Posterior vena cava (tissue), 2 donors: ENCODE measurements at places on chromosomes 7 and 10.
A peak's percentile ranks its signal among the peaks of the same experiment; 100 is the strongest.

GRCh38 chr10:85413570-85413969 lies 953.0 kb downstream of the GRID1 start:
- no peak for DNase-seq

DNA sequence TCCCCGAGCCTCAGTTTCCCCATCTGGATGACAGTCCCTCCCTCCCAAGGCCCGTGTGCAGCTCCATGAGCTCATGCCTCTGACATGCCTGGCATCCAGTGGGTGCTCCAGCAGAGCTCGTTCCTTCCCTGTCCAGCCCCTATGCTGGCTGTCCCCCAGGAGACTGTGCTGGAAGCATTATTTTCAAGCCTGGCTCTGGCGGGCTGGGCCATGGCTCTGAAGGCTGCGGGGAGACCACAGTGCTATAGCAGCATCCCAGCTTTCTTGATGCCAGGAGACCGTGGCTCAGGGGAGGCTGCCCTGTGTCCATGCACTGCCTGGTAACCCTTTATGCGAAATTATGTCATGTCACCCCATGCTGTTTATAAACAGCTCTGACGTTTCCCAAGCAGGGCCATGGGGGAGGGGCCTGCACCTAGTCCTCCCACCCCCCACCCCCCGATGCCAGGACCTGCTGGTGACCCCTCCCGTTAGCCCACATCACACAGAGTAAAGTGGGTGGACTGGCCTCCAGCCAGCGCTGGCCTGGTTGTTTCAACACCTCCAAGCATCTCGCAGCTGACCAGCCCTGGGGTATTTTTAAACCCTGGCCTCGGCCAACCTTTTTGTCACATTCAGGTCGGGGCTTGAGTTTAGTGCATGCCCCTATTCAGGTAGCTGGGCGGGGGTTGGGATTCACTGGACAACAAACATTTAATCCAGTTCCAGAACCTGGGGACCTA lies 105.9 kb upstream of the ZNF716 start:
- no peak for DNase-seq

- DNase-seq = no peak
Observed at GRCh38 chr10:86758189-86759072, 2.0 kb downstream of the BMPR1A start.

GRCh38 chr7:18320422-18320821 lies 175.1 kb upstream of the HDAC9 start:
- DNase-seq = no peak

DNA sequence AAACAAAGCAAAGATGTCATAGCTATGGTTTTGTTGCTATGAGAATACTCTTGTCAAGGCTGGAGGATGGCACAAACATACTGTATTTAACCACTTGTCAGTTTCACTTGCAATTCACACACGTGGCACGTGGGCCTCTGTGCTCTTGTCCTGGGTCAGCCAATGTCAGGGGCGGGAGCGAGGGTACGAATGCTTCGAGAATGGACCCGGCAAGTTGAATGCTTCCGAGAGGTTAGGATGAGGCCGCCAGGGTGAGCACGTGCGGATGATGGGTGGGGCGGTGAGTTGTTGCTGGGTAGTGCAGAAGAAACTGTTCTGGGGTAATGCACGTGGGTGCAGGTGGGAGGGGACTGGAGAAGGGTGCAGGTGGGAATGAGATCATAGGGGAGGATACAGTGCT lies 10.4 kb upstream of the OCM2 start:
- no peak for DNase-seq

DNA sequence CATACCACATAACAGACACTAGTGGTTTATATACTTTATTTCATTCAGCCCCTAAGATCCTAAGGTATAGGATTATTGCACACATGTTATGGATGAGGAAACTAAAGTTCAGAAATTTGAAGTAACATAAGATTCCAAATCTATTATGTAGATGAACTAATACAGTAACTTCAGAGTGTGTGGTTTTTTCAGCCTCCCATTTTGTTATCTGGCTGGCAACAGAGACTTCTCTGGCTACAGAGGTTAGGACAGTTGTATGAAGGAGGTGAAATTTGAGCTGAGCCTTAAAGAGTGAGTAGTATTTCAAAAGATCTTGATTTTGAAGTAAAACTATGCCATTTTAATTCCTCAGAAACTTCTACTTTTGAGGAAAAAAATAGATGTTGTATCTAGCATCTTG lies 125.4 kb downstream of the MAPK8 start:
- no peak for DNase-seq

GRCh38 chr10:8183241-8183704 lies 128.8 kb downstream of the GATA3 start:
- no peak for DNase-seq

GRCh38 chr10:1551636-1552338 lies 185.5 kb downstream of the ADARB2 start:
- DNase-seq = peak; percentile 76

GRCh38 chr10:123562387-123562786 lies 103.8 kb upstream of the GPR26 start:
- DNase-seq = no peak

DNA sequence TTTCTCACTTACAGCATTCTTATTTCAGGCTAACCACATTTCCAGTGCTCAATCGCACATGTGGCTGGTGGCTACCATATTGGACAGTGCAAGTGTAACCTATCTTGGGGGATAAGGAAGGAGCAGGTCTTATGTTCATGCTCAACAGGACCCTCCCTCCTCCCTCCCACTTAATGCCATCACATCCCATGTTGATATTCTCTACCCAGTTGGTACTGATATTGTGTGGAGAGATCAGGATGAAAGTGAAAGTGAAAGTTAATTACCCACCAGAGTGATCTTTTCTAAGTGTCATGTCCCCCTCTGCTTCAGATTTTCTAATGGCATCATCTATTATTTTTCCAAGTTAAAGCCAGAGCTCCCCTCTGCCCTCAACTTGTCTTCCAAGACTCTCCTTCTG lies 91.6 kb downstream of the BMPER start:
- DNase-seq = no peak

GRCh38 chr7:51249187-51249945 lies 67.2 kb downstream of the COBL start:
- DNase-seq = no peak

- DNase-seq = no peak
Observed at GRCh38 chr10:22436526-22436892, 91.2 kb downstream of the SPAG6 start.

- DNase-seq = no peak
Observed at GRCh38 chr7:80923211-80923612, 4.4 kb upstream of the SEMA3C start.

DNA sequence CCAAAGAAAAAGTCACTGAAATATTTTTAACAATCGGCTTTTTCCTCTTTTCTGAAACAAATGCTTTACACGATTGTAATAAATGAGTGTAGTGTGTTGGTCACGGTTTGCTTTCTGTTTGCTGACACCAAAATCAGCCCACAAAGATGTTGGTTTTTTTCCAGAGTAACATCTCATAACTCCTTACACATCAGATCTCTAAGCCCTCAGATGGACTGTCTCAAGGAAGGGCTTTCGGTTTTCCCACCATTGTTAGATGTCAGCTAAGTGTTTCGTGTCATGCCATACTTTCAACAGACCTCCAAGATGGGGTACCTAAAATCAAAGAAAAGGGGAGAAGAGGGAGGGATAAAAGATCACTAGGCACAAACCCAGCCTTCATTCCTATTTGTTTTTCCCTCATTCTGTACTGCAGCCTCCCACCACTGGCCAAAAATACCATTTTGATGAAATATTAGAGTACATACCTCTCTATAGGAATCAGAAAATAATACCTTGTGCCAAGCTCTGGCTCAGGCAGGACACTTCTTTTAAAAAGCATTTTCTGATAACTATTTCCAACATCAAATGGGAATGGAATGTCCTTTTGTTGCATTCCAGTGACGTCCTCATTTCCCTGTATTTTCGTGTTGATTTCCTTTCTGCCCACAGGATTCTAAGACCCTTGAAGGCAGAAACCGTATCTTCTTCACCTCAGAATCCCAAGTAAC lies 159.1 kb downstream of the DGKI start:
- no peak for DNase-seq

- no peak for DNase-seq
Observed at GRCh38 chr10:7315906-7316305, 94.9 kb downstream of the SFMBT2 start.
